ENCODE measurements at places on chromosomes 13 and 19.

DNA sequence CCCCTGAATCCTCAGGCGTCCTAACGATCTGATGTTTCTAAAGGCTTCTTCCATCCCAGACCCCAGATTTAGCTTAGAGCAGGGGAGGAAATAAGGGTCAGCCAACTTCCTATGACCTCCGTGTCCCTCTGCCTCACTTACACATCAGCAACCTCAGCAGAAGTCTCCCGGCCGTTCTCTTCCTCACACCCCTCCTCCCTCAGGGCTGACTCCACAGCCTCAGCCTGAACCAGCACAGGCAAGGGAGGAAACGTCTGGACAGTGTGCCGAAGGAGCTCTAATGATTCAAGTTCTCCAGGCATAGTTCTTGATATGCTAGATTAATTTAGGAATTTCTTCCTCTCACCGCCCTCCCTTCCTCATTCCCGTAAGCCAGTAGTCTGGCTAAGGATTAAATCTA, 121.4 kb downstream of the NUFIP1 start:
- no peak for DNase-seq

GRCh38 chr19:40721936-40722661, 5.2 kb downstream of the ITPKC start:
- no peak for DNase-seq

GRCh38 chr19:44303320-44303719, 1.5 kb downstream of the ZNF235 start:
- no peak for DNase-seq

GRCh38 chr13:36858290-36858689, 39.3 kb downstream of the RFXAP start:
- no peak for DNase-seq

GRCh38 chr13:111620586-111620985, 300.1 kb downstream of the TEX29 start:
- no peak for DNase-seq

DNA sequence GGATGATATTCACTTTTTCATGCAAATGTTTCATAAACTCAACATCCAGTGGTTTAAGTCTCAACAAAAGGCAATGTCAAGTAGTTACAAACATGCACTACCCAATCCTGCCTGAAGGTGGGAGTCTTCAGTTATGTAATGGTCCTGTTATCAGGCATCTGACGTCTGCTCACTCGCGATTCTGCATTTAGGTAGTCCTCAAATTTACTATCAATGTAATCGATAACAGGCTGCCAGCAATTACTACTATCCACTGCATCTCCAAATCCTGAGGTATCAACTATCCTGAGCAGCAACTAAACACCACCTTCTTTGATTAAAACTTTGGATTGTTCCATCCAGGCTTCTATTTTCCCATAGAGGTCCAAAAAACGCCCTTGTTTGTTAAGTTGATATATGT, 51.2 kb downstream of the NLRP12 start:
- DNase-seq: peak; percentile 55

DNA sequence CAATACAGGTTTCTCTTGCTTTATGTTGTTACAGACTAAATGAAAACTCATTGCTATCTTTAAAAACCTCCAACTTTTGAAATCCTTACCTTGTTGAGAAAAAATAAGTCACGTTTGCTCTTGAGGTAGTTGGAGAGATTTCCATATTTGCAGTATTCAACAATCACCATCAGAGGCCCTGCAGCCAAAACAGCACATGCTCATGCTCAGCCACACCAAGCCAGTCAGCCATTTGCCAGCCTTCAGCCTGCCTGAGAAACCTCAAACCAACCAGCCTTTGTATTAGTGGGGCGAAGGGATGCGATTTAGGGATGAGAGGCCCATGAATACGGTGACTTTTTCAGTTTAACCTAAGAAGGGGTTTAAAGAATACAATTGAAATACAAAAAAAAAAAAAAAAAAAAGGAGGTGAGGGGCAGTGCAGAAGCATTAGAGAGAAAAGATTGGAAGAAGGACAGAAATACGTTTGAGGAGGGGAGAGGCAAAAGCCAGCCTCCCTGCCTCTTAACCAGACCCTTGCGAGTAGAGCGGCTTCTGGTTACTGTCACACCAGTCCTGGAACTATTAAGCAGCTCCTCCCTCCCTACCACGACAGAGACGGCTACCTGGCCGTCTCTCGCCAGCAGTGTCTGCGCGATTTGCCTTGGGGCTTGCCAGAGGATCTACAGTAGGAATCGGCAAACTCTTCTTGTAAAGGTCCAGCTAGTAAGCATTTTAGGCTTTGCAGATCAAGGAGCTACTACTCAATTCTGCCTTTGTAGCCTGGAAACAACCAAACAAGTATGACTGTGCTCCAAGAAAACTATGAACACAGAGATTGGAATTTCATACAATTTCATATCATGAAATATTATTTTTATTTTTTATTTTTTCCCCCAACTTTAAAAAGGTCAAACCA, 167.3 kb downstream of the FLT1 start:
- DNase-seq: no peak

DNA sequence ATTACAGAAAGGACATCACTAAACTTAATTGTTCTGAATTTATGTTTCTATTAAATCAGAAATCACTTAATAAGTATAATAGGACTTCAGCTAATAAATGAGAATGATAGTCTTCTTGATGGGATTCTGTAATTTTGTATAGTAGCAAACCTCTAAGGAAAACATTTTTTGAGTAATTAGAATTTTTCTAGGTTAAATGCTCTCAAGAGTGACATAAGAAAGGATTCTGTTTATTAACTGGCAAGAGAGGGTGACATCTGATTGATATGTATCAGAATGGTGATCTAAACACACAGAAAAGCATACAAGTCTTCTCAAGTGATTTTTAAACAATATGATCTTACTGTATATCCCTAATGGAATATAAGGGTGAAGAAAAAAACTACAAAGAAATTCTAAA, 1597.7 kb upstream of the PRR20A start:
- no peak for DNase-seq

DNA sequence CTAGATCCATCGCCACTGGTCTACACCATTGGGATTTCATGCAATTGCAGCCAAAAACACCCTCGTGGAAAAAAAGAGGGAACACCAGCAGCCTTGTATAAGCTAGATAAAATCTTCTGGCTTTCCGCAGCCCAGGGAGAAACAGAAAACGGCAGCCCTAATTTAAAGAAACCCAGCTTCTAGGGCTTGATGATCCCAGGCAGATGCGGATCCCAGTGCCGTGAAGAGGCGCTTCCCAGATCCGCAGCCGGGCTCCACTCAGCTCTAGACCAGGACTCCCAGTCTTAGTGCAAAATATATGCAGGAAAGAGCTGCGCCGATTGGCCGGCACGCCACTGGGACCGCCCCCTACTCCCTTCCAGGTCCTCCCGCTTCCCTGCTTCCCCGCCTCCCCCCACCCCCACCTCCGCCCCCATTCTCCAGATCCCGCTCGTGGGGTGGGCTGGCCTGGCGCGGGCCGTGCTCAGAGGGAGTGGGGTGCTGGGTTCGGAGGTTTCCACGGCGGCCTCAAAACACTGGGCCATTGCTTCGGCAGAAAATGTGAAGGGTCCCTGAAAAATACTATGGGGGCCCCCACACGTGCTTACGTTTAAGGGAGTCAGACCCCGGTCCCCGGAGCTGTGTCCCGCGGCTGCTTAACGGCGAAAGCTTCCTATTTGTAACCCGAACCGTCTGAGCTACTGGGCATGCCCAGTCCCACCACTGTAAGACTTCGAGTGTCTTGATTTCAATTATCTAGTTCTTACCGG, 63.1 kb downstream of the SERP2 start:
- DNase-seq: peak; percentile 33

- no peak for DNase-seq
Measured at GRCh38 chr13:31794452-31794851, 55.1 kb downstream of the RXFP2 start.

DNA sequence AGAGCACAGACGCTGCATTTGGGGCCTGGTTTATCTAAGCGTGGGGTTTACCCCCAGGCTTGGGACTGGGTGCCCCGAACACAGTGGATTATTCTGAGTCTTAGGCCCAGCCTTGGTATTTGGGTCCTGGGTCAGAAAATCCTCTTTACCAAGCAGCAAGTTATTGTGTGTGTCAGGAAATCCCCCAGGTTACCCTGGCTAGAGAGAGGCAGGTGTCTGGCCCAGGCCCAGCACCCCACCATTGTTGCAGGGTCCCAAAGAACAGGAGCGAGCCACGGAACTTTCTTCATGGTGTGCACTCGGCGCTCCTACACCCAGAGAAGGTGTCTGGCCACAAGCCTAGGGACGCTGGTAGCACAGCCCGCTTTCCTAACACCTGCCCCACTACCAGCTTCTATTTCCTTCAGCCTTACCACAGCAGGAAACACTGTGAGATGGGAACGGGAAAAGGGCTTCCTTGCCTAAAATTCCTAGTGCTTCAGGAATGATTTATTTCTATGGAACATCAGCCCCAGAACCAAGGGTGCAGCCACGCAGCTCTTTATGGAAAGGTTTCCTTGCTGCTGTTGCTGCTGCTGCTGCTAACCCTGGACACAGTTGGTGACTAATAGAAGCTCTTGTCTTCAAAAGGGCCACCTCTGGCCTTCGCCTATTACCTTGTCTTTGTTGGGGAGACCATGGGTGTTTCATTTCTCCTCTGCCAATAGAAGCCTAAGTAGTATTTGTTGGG, 7.4 kb upstream of the CDX2 start:
- DNase-seq: no peak

DNA sequence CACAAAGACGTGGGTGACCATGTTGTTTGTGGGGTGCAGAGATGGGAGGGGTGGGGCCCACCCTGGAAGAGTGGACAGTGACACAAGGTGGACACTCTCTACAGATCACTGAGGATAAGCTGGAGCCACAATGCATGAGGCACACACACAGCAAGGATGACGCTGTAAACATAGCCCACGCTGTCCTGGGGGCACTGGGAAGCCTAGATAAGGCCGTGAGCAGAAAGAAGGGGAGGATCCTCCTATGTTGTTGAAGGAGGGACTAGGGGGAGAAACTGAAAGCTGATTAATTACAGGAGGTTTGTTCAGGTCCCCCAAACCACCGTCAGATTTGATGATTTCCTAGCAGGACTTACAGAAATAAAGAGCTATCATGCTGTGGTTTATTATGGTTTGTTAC, 5.6 kb downstream of the KLK2 start:
- no peak for DNase-seq

- no peak for DNase-seq
Measured at GRCh38 chr19:46913852-46914430, 53.1 kb downstream of the ARHGAP35 start.

DNA sequence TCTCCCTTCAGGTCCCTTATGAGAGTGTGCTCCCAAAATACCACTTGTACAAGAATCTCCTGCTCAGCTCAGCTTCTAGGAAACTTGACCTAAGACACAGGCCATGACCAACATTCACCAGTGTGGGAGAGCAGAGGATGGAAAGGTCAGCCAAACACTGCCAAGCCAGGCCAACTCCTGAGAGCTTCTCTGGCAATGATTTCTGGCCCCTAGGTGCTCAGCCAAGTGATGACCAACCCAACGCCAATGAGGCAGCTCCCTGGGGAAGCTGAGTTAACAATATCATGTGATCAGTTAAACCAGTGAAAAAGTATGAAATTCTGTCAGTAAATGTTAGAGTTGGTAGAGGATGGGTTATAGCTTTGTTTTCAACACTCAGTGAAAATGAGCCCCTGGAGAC, 49.1 kb upstream of the FLT1 start:
- no peak for DNase-seq

DNA sequence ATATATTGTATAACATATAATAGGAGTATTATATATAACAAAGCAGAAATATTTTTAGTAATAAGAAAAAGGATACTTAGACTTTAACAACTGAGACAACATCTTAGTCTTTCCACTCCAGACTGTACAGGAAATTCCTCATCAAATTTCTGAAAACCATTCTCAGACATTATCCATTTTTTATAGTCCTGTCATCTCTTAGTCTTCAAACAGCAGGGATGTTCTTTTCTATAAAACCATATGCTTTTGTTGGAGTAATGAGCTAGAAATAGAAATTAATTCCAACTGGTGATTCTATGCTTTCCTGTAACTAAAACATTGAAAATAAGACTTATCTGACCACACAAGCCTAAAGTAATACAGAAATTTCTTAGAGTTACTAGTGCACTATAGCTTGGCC, 82.2 kb upstream of the CSNK1A1L start:
- no peak for DNase-seq

GRCh38 chr13:47472516-47472915, 528.6 kb downstream of the SUCLA2 start:
- DNase-seq: no peak

GRCh38 chr13:28557725-28558520, 63.0 kb upstream of the FLT1 start:
- no peak for DNase-seq

GRCh38 chr13:30829145-30829832, 76.8 kb upstream of the MEDAG start:
- no peak for DNase-seq

DNA sequence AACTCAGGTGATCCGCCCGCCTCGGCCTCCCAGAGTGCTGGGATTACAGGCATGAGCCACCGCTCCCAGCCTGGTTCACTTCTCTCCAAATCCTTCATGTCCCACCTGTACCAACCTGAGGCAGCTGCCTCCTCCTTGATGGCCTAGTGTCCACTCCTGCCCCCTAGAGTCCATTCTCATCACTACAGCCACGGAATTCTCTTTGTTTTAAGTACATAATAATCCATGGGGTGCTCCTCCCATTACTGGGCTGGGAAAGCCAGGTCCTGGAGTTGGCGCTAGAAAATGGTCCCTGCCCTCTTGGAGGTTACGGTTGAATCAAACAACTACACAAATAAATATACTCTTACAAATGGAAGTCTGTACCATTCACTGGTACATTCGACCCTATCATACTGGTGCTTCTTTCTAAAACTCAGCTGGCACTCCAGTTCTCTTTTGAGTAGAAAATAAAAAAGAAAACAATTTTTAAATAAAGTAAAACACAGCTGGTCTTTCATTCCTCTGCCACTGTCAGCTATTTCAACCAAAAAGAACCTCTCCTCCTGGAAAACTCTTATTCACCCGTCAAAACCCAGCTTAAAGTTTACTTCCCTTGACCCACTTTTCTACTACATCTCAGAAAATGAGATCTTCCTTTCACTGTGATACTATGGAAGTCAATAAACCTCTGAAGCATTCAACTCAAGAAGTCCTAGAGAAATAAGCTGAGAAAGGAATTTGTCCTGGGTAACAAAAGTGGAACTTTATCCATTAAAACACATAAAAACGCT, 22.4 kb upstream of the ARHGEF18 start:
- peak; percentile 56 for DNase-seq

Measured in activated CD4-positive, alpha-beta T cell treated with anti-CD3 and anti-CD28 coated beads, Interleukin-2, amount 50 U/mL, for 48 hours (primary cell).